Activated T-cell treated with anti-CD3 and anti-CD28 coated beads for 1 hour (primary cell): ENCODE measurements at places on chromosomes 12 and 14.

DNA sequence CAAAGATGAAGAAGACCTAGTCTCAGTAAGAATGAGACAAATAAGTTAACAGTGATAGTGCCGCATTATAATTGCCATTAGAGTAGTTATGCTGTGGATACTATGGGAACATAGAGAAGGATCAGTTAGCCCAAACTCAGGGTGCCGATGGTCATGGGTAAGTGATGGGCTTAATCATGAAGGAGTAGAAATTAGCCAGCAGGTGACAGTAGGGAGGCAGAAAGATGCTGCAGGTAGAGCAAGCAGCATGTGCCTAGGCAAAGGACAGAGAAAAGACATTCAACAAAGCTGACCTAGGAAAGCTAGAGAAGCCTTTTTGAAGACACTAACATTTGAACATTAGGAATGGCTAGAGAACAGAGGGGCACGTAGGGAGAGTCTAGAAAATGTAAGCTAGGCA lies 30.6 kb upstream of the PTPRQ start:
- no peak for DNase-seq

DNA sequence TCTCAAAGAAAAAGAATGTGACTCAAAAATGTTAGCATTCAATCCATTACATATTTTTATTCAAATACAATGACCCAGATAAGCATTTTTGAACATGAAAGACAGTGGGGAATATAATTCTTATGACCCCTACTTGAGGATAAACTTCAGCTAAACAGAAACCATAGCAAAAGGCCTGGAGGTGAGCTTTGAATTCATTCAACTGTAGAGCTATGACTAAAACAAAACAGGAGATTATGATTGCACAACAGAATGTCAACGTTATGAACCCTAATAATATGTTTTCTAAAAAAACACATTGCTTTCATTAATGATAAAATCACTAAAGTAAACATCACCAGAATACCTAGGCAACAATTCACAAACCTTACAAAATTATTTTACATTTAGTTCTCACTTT lies 27.8 kb downstream of the EFCAB11 start:
- no peak for DNase-seq

- DNase-seq = no peak
Measured at GRCh38 chr12:123571343-123571813, 13.0 kb upstream of the TMED2 start.

GRCh38 chr14:92185559-92185958 lies 63.8 kb downstream of the CPSF2 start:
- DNase-seq = no peak

- no peak for DNase-seq
Measured at GRCh38 chr14:88037325-88037724, 32.4 kb downstream of the GPR65 start.

GRCh38 chr12:118959348-118959747 lies 22.0 kb upstream of the SRRM4 start:
- no peak for DNase-seq

DNA sequence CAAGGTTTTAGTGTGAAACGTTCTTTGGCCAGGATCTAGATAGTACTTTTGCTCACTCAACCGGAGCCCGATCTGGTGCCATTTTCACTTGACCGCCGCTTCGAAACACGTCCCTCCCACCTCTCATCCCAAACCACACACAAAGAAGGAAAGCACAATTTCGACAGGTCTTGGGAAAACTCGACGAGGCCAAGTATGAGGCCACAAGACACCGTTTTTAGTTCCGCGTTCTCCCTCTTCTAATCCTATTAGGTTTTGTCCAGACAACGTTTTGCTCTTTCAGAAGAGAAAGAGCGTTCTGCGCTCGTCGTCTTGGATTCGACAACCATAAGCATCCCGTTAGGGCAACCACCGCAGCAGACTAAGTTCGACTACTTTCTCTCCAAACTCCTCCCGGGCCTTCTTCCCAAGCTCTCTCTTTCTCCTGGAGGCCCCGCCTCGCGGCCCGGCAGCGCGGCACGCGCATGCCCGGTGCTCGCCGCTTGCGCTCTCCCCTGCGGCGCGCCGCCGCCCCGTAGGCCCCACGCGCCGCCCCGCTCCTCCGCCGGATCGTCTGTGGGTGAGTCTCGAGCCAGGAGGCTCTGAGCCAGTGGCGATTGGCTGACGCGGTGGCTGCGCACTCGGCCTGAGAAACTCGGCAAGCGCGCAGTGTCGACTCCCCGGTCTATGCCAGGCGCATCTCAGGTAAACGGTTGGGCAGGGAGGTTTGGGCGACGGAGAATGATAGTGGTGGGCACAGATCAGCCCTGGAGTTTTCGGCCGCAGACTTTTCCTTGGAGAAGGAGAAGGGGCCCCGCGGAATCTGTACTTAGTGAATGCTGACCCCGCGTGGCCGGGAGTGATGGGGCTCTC lies at the start of gene MIPOL1:
Gene MIPOL1, plus strand, starts transcription at position 517 of the 852 bp plus-strand sequence. CDS start 49,952 bp downstream, outside the sequence.
- no peak for DNase-seq

GRCh38 chr12:119666900-119667576 lies 895 bp upstream of the PRKAB1 start:
- DNase-seq = no peak

DNA sequence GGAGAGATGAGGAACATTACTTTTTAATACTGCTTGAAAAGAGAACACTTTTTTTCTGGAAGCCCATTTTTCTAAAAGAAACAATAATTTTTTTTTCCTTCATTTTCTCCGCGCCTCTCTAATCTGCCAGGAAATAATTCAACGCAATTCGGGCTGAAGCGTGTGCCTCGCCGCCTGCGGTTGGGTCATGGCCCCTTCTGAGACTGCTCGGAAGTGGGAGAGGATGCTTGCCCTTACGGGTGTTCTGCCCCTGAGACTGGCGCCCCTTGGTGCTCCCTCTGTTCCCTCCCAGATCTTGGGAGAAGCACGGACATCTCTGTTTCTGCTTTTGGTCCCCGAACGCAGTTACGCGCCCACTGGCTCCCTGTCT lies 332 bp upstream of the TBC1D30 start:
- no peak for DNase-seq

DNA sequence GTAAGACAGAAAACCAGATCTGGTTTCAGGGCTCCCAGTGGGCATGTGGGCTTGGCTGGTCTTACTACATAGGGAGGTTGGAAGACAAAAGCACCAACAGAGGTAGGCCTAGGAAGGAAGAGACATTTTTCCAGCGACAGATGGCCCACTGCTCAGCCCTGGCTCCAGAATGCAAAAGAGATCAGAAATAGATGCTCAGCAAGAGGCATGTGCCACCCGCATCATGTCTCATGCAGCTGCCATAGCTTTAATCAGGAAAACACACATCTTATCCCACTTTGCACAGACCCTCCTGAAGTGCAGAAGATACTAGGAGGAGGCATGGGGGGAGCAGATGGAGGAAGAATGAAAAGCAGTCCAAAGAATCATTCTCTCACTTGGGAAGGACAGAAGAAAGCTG lies 25.3 kb downstream of the VASH1 start:
- DNase-seq = no peak

GRCh38 chr12:90244232-90244631 lies 535.6 kb upstream of the ATP2B1 start:
- DNase-seq = no peak

GRCh38 chr12:45294906-45295305 lies 79.0 kb downstream of the ANO6 start:
- no peak for DNase-seq

GRCh38 chr14:26577711-26578110 lies 20.1 kb downstream of the NOVA1 start:
- DNase-seq = no peak

- DNase-seq = no peak
Measured at GRCh38 chr12:10361084-10361483, 28.8 kb downstream of the KLRK1 start.

- no peak for DNase-seq
Measured at GRCh38 chr14:105053421-105053820, 11.8 kb downstream of the GPR132 start.

DNA sequence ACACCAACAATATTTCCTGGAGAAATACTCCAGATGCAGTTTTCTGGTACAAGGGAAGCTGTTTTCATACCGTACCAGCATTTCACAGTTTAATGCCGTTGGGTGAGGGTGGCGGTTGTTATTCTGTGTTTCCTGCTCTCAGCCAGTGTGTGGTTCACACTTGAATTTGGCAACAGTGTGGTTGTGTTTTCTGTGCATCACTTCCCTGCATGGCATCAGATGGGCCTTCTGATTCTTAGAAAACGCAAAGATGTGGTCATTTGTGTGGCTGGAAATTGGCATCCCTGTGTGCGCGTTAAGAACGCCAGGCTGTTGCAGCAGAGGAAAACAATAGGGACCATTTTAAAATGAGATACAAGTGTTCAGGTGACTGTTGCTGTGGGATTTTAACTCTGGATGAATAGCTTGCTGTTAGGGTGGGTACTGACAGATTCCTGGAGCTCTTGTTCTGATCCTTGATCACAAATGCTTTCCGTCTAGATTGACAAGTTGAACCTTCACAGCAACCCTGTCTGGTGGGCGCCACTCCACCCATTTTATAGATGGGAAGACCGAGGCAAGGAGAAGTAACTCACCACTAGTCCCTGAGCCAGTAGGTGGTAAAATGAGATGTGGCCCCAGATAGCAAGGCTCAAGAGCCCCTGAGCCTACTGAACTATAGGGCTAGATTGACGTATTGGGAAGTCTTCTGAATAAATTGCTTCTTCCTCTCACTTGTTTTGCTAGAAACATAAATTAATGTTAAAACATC lies 231.2 kb downstream of the CHST11 start:
- DNase-seq = peak; percentile 6

DNA sequence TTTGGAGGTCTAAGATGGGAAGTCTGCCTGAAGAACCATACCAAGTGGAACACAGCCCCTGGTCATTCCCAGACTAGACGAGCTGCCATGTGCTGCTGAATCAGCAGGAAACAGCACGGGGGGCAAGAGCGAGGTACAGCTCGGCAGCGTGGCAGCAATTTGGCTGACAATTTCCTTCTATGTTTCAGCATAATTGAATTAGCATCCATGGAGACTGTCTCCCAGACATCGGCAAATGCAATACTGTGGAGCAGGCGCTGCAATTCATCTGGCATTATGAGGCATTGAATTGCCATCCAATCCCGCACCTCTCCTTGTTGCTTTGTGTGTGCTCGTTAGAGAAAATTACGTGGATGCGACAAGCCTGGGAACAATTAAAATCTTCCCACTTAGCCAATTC lies 46.0 kb upstream of the CCDC60 start:
- no peak for DNase-seq

GRCh38 chr12:93569656-93570551 lies 2.6 kb upstream of the SOCS2 start:
- DNase-seq = peak; percentile 72

DNA sequence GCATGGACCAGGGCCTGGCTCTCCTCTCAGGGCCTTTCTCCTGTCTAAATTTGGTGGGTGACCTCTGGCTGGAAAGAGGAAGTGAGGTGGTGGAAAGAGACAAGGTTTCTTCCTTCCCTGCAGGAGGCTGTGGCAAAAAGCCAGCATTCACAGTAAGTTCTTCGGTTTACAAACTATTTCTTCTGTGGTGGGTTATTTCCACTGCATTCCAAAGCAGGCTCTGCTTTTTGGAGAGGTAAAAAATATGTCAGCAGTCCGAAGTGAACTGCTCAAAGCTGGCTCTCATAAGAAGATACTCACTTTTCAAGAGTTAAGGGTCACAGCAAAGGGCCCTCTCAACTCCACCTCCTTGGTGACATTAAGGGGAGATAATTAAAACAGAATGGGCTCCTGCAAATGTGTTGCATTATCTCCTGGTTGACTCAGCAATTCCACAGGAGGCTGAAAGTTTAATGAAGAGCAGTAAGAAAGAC lies 48.9 kb upstream of the POC1B start:
- no peak for DNase-seq

GRCh38 chr12:104668274-104668718 lies 211.5 kb downstream of the CHST11 start:
- DNase-seq = no peak

GRCh38 chr14:92175811-92176210 lies 54.0 kb downstream of the CPSF2 start:
- DNase-seq = no peak

DNA sequence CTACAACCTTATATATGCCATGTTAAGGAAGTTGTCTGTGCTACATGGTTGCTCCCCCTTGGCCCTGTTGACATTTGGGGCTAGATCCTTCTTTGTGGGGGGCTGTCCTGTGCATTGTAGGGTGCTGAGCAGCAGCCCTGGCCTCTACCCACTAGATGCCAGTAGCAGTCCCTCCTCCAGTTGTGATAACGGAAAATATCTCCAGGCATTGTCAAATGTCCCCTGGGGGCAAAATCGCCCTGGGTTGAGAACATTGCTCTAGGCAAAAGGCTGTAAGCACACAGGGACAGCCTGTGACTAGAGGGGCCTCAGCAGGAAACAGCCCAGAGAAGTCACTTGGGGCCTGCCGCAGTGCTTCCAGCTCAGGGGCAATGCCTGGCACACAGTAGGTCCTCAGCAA lies 1100.3 kb downstream of the BCL11B start:
- no peak for DNase-seq
